ENCODE measurements at places on chromosomes 5 and 9.

DNA sequence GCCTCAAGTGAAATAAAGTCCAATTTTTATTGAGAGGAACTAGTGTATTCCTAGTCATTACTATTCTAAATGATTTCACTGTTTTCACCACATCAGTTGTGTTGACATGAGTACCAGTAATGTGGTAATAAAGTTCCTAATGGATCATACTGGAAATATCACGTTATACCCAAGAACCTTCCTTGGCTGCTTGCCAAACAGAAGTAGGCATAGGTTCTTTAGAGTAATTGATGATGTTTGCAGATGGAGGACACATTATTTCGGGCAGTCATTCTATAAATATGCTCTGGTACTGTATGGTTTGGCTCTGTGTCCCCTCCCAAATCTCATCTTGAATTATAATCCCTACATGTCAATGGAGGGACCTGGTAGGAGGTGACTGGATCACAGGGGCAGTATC, 15.1 kb downstream of the SNCAIP start:
- DNase-seq: no peak

GRCh38 chr5:9726931-9727330, 96.8 kb upstream of the TAS2R1 start:
- DNase-seq: no peak

DNA sequence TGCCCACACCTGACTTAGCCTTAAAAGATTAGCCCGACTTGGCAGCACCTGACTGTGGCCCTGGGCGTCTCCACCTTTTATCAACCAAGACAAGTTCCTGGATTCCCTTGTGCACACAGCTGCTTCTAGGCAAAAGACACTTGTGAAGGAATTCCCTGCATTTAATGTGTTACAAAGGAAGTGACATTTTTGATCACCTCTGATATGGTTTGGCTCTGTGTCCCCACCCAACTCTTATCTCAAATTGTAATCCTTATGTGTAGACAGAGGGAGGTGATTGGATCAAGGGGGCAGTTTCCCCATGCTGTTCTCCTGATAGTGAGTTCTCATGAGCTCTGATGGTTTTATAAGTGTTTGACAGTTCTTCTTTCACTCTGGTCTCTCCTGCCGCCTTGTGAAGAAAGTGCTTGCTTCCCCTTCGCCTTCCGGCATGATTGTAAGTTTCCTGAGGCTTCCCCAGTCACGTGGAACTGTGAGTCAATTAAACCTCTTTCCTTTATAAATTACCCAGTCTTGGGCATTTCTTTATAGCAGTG, 2.6 kb upstream of the CPEB4 start:
- DNase-seq: no peak

GRCh38 chr5:150042459-150042858, 41.9 kb downstream of the HMGXB3 start:
- DNase-seq: no peak

- DNase-seq: no peak
These were observed 73.3 kb downstream of the FCHO2 start for GRCh38 chr5:73028991-73029595.

DNA sequence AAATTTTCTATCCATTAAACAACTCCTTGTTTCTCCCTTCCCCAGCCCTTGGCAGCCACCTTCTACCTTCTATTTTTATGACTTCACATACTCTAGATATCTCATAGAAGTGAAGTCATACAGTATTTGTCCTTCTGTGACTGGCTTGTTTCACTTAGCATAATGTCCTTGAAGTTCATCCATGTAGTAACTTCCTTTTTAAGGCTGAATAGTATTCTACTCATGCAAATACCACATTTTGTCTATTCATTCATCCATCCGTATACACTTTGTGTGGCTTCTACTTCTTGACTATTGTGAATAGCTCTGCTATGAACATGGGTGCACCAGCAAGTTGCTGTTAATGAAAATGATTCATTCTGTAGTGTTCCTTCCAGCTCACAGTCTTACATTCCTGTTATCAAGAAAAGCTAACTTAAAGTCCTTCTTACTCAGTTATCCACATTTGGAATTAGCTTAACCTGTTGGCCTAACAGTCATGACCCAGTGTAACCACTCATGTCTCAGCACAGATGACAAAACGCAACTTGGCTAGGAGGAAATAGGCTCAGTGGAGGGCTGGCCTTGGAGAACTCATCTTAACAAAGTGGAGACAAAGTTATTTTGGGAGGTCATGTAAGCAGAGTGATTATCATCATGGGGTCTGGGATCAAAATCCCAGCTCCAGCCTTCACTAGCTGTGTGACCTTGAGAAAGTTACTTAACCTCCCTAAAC, 129.7 kb upstream of the MAP3K1 start:
- no peak for DNase-seq

GRCh38 chr5:172494630-172495505, 40.5 kb upstream of the SH3PXD2B start:
- DNase-seq: no peak

GRCh38 chr9:90016272-90016671, 411.5 kb downstream of the GADD45G start:
- no peak for DNase-seq

GRCh38 chr9:117081641-117082317, 333.1 kb downstream of the ASTN2 start:
- no peak for DNase-seq

- peak; percentile 23 for DNase-seq
These were observed 48.7 kb upstream of the C5orf58 start for GRCh38 chr5:170183816-170184687.

DNA sequence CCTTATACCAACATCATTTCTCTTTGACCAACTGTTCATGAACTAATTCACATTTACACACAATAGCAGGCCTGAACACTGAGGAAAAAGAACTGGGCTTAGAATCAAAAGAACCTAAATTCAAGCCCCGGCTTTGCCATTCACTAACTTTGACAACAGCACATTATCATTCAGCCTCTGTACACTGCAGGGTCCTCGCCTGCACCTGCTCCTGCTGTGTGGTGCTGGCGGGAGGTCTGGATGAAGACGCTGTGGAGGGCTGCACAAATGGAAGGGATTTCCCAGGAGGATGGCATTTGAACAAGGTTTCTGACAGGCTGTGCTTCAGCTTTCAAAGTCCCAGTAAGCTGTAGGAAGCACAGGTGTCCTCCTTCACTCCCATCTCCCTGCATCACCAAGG, 151.2 kb downstream of the ZDHHC21 start:
- no peak for DNase-seq

DNA sequence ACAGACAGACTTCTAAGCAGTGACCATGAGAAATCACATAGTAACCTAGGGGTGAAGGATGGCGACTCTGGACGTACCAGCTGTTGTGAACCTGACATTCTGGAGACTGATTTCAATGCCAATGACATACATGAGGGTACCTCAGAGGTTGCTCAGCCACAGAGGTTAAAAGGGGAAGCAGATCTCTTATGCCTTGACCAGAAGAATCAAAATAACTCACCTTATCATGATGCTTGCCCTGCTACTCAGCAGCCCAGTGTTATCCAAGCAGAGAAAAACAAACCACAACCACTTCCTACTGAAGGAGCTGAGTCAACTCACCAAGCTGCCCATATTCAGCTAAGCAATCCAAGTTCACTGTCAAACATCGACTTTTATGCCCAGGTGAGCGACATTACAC, 38.0 kb upstream of the CCDC152 start:
- DNase-seq: no peak

- DNase-seq: no peak
These were observed 183.3 kb upstream of the PUM3 start for GRCh38 chr9:3027210-3027609.

- no peak for DNase-seq
These were observed 75.0 kb downstream of the WNK2 start for GRCh38 chr9:93258818-93259489.

GRCh38 chr9:91192381-91193086, 169.2 kb downstream of the AUH start:
- no peak for DNase-seq

- DNase-seq: no peak
These were observed 6.0 kb upstream of the IL9 start for GRCh38 chr5:135901633-135902032.

DNA sequence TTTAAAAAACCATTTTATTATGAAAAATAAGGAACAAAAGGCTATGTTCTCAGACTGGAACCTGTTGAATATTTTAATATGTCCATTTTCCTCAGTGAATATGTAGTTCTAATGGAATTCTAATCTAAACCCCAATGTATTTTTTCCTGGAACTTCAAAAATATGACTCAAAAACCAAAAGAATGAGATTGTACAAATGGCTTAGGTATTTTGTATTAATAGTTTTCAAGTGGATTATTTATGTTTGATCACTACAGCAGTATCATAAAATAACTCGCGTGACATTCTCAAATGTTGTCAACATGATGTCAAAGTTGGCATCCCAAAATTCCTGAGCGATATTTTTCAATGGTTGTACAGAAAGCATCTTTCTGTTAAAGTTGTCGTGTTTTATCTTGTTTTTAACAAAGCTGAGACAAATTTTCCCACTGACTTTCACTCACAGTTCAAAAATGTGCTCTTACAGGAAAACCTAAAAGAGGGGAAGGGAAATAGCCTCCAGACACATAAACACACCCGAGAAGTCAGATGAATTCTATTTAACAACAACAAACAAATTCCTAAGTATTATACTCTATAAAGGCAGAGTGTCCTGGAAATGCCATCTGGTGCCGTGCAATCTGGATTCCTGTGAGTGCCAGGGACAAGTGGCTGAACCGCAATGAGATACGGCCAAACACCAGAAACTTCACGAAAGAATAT, 68.1 kb upstream of the TAS2R1 start:
- no peak for DNase-seq

GRCh38 chr9:127776195-127776923, 2.1 kb downstream of the SH2D3C start:
- DNase-seq: peak; percentile 62

DNA sequence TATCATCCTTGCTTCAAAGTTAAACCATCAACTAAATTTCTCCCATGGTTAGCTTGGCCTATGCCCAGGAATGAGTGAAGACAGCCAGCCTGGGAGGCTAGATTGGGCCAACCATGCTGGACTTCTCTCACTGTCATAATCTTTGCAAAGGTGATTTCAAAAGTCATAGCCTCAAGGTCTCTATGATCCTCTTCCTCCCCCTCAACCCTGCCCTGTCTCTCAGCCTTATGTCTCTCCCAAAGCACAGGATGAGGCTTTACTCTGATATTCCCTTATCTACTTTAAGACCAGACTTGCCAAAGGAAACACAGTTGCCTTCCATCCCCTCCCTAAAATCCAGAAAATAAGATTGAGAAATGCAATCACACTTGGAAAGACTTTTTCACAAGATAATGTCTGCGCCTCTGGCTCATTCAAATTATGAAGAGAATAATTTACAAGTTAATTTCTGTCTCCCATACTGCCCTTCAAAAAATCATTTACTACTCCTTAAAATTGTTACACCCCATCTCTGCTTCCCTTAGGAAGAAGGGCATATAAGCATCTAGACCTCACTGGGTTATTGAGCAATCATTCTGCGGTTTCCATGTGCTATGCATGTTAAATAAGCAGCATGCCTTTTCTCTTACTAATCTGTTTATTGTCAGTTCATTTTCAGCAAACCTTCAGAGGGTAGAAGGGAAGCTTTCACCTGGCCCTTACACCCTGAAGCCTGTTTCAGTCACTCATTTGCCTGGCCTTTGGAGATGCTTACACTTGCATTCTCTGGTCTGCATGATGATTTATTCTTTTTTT, 113.8 kb upstream of the ANKRD55 start:
- DNase-seq: no peak

- DNase-seq: no peak
These were observed 6.8 kb downstream of the RALGDS start for GRCh38 chr9:133113949-133114885.

DNA sequence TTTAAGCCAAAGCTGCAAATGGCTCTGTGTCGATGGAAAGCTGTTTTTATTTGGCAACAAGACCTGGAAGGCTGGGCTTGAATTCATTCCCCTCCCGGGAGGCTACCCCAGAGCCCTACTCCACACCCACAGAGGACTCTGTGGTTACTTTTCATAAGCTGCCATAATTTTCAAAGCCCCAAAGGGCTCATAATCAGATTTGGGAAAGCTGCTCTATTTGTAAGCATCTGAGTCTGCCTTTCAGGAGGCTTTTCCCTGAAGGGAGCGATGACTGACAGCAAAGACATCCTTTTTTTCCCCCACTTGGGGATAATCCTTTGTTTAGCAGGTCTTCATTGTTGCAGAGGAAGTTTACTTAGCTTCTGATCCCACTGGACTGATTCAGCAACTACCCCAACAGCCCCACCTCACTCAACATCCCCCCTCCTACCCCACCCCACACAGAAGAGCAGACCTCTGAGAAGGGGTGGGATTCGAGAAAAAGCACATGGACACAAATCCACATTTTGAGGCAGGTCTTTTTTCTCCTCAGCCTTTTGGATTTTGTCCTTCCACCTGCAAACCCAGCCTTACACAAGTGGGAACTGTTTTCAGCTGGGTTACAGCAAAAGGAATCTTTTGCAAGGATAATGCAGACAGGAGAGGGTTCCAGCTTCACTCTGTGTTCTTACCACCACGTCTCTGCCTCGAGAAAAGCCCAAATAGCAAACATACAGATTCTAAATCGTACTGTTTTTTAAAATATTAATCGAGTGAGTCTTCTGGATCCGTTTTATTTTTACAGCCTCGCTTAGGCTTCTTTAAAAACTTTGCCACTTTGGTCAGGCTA, 244.4 kb upstream of the TUT7 start:
- DNase-seq: no peak

- DNase-seq: no peak
These were observed 154.1 kb downstream of the ADAMTS12 start for GRCh38 chr5:33737697-33738096.

DNA sequence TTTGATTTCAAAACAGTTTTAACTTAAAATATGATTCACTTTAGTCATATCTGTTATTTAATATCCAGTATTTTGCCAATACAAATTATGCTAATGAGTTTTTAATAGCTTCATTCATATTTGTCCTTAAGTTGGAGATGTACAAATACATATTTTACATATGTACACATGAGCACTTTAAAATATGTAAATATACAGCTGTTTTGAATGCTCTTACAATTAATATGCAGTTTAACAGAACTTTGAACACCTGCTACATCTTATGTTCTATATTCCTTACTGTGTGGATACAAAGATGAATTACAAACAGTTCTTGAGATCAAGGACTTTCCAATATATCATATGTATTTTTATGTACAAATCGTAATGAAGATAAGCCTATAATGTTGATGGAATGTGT, 74.0 kb downstream of the CHSY3 start:
- no peak for DNase-seq

DNA sequence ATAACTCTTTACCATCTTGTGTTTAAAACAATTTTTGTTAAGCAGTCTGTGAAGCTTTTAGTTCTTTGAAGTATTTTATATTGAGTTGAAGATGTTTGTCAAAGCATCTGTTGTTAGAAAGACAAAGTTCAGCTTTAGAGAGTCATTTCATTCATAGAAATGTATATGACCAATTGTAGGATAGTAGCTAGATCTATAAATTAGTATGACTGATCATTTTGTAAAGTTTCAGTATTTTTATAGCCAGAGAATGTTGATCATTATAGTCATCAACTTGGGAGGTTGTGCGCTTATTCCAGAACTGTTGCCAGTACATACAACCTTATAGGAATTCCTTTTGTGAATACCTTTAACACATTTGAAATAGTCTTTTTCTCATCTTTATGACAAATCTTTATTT, 5.2 kb downstream of the NIPBL start:
- no peak for DNase-seq
